NCI-H2029 treated with DMSO at 0.1 percent for 48 hours (cell line): ENCODE measurements at places on chromosomes 3 and 15.

DNA sequence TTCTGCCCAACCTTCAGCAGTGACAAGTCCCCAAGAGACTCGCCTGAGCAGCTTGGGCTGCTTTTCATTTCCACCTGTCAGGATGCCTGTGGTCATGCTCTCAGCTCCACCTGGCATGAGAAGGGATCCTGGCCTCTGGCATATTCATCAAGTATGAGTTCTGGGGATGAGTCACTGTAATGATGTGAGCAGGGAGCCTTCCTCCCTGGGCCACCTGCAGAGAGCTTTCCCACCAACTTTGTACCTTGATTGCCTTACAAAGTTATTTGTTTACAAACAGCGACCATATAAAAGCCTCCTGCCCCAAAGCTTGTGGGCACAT, 3.5 kb downstream of the MYD88 start:
- DNase-seq: no peak

DNA sequence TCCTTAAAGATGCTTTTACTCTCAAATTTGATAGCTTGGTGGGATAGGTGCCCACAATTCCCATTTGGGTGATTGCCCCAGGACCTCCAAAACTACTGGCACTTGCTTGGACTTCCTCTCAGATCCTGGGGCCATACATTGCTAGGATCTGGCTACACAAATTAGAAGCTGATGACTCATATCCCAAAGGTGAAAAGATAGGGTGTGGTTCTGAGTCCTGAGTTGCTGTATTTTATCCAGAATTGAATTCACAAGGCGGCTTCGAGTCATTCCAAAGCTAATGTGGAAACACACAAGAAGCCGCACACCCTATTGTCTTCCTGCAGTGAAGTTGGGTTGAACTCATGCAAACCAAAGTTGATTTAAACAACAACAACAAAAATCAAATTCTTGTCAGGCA, 53.4 kb downstream of the DUT start:
- DNase-seq: no peak

DNA sequence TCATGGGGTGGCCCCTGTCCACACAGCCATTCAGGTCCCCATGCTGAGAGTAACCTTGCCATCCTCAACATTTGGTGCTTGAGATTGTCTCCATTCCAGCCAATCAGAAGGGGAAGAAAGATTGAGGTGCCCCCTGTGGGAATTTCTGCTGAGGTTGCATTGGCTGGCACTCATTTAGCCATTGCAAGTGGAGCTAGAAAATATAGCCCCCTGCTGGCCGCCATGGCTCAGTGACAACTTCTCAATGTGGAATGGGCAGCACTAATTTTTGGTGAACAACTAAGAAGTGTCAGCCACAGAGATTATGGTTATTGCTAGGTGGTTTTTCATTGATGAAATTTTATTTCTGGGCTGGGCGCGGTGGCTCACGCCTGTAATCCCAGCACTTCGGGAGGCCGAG, 22.0 kb downstream of the COL6A6 start:
- no peak for DNase-seq

DNA sequence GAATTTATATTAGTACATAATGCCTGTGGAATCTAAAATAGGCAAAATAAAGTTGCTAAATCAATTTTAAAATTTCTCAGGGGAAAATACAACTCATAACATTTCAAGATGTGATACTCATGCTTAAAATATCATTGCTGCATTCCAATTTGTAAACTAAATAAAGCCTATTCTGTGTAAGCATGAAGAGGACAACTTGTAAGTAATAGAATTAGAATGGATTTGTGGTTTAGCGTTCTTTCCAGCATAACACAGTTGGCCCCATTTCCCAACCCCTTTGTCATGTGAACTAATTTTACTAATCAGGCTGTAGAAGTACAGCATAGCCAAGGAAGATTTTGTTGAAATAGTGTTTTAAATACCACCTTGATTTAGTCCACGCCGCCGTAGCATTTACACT, 437.2 kb downstream of the SI start:
- DNase-seq: no peak

DNA sequence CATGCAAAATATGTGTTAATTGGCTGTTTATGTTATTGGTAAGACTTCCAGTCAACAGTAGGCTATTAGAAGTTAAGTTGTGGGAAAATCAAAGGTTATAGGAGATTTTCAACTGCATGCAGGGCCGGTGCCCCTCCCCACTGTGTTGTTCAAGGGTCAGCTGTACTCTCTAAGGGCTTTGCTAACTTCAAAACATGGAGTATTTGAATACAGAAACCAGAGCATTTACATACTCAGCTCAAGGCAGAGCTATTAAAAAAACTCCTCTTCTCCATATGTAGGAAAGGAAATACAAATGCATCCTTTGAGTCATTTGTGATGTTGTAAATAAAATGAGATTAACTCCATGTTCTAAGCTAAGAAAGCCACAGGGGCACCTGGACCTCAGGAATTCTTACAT, 16.8 kb downstream of the IL17RB start:
- no peak for DNase-seq

DNA sequence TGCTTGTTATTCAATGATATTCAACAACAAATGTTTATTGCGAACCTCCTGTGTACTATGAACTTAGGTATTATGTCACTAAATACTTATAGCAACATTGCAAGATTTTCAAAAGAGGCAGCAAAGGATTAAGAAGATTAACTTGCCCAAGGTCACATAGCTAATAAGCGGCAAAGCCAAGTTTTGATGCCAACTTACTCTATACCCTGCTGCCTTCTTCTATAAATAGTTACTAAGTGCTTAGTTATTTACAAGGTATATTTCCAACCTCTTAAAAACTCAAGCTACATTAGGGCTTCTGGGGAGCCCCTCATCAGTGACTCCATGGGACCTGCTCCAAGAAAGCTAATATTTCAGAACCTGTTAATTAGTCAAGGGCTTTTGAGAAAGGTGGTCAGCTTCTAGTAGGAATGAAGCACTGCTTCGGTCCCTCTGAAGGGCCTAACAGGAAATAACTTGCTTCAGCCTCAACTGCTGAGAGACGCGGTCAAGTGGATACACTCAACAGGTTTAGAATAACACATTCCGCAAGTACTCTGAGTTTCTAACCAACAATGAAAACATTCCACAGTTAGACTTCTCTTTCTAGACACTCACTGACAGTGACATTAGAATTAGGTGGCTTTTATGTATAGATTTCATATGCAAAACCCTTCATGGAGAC, 125.5 kb downstream of the DGKG start:
- no peak for DNase-seq

- DNase-seq: peak; percentile 66
Measured at GRCh38 chr3:149657926-149658743, at the start of gene WWTR1. Gene WWTR1 (minus strand): TSS chr3:149658025. CDS start chr3:149657306, 719 bp downstream.

DNA sequence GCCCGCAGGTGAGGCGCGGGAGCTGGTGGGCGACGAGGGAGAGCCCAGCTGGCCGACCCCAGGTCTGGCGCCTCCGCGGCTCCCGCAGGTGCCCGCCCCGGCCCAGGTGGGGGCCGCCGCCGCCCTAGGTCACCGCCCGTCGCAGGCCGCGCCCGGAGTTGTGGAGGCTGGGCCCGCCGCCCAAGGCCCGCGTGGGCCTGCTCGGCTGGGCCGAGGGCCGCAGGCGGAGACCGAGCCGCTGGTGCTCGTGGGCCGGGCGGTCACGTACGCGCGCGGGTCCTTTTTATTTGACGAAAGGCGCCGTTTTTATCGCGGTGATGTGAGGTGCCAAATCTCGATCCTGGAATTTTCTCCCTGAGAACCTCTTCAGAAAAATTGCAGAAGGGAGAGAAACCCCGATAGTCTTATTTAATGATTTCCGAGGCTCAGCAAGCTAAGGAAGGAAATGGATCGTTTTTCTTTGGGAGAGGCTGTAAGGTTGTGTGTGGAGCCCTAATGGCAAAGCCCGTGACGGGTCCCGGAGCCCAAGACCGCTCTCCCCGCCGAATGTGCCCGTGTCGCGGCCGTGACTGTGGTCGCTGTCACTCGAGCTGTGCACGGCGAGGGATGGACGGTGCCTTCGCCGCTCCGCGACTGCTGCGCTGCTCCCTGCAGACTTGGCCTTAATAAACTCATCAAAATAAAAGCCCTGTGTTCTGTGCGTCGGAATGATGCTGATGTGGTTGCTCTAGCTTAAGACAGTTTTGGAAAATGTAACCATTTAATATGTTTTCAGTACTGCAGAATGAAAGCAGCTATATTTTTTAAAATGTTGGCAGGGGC, 612 bp downstream of the APPL1 start:
- no peak for DNase-seq

- no peak for DNase-seq
Measured at GRCh38 chr3:58361866-58362265, 29.2 kb downstream of the PXK start.

DNA sequence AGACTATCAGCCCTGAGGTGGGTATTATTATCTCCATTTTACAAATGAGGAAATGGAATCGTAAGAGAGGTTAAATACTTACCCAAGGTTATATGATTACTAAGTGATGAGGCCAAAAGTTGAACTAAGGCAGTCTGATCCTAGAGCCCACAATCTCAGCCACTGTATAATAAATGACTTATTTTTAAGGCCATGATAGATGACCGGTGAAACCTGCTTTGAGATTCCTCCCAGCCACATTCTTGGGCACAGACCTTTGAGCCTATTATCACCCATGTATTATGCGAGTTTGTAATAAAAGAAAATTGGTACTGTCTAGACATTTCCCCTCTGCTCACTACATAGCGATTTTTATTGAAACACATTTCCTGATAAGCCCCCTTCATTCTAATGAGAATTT, 37.4 kb downstream of the POLQ start:
- no peak for DNase-seq

- DNase-seq: no peak
Measured at GRCh38 chr15:50487287-50487686, 59.2 kb downstream of the USP50 start.

- DNase-seq: no peak
Measured at GRCh38 chr3:187946981-187947380, 201.7 kb upstream of the BCL6 start.

DNA sequence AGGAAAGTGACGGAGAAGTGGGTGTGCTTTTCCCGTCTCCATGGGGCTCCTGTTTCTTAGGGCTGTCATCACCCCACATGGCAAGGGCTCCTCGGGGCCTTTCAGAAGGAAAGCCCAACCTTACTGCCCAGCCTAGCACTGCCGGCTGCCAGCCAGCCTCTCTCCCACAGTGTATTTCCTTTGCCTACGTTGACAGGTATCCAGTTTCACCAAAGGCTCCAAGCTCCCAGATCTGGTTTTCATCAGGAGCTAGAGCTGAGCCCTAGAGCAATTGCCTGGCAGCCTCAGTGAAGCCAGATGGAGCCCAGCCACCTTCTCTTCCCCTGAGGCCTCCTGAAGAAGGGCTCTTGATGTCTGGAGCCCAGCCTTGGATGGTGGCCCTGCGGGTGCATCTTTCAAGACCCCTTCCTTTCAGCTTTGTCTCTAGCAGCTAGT, 20.2 kb downstream of the CRABP1 start:
- peak; percentile 36 for DNase-seq

DNA sequence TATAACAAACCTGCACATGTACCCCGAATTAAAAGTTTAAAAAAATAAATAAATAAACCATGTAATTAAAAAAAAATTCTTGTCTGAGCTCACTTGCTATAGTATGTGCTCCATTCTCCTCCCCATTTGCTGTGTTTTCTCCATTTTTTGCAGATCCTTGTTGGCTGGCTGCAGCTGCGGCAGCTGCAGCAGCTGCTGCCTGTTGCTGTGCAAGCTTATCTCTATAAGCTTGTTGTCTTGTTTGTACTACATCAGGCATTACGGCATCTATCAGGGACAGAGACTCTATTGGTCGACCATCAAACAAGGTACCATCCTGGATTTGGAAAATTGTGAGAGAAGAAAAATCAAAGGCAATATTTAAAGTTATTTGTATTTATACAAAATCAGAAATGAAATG, 145.9 kb downstream of the TBL1XR1 start:
- peak; percentile 47 for DNase-seq

DNA sequence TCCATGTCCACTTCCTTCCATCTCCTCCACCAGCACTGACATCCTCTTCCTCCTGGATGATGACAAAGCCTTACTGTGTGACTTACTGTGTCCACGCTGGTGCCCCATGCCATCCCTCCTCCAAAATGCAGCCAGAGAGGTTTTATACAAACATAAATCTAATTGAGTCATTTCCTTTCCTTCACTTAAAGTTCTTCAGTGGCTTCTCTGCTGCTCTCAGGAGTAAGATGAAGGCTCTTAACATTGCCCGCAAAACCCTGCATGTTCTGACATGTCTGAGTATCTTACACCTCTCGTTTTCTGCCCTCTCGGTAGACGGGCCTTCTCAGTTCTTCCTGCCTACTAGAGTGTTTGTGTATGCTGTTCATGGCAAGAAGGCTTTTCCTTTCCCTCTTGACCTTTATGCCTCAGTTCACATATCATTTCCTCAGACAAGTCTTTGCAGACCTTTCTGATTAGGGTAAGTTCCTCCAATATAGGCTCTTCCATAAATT, 175.5 kb downstream of the CFAP20DC start:
- DNase-seq: no peak

DNA sequence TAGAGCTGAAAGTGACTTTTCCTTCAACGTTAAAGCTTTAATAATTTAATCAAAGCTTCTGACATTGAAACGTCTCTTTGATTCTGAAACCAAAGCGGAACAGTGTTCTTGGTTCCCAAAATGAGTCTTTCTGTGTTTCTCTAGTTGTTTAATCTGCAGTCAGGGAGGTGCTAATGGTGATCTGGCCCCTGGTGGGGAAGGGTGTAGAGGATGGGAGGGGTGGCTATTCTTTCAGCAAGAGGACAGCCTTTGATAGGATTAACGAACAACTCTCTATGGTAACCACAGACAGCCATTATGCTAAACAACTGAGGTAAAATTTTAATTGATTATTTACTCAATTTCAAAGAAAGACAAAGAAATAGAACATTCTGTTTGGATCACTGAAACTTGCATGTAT, 79.9 kb upstream of the CADPS start:
- no peak for DNase-seq

DNA sequence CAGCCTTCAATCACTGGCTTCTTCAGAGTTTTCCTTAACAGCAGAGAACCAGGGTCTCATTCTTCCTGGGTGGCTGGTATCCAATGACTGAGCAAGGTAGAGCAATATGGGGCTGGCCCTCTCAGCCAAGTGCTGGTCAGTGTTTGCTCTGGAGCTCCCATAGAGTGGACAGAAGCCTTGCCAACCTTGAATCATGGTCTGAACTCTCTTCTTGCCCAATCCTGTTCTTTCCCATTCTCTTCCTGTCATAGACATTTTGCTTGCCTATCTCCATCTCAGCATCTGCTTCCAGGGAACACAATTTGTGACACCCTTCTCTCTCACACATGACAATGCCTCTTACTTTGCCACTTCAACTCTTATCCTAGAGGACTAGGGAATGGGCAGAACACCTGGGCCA, 245.6 kb upstream of the PEX5L start:
- DNase-seq: no peak

GRCh38 chr15:73335026-73335425, 33.7 kb downstream of the HCN4 start:
- DNase-seq: no peak
